Tibial artery (tissue), 4 donors: ENCODE measurements at places on chromosomes 2 and 18.

DNA sequence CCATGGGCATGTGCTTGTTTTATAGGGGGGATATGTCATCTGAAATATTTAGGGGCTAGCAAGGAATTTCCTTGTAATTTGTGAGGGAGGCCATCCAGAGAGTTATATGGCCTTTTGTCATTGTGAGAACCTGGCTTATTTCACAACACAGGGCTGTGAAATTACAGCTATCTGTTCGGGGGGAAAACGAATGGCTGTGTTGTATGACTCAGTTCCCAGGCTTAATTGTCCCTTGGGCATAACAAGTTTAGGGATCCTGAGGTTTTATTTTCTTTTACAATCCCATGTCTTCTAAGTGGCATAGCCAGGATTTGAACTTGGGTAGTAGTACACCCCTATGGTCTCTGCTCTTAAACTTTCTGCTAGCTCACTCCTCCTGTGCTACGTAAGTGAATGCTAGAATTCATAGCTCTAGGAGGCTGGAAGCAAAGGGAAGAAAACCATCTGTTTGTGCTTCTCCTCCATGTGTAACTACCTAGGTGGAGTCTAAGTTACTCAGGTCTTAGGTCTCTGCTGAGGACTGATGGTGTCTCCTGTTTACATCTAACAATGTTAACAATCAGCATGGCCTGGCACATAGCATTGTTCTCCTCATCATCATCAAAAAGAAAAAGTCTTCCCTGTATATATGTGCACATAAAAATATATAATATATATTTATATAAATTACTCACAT is 53.8 kb downstream of the SKA1 start:
- no peak overlapping the region for H3K4me3 ChIP-seq
- no peak overlapping the region for H3K27ac ChIP-seq
- no peak for DNase-seq
- H3K36me3 ChIP-seq, result no peaks in the 10 kb centered on the region
- no peaks in the 10 kb centered on the region for H3K4me1 ChIP-seq
- no peaks in the 10 kb centered on the region for H3K27me3 ChIP-seq

DNA sequence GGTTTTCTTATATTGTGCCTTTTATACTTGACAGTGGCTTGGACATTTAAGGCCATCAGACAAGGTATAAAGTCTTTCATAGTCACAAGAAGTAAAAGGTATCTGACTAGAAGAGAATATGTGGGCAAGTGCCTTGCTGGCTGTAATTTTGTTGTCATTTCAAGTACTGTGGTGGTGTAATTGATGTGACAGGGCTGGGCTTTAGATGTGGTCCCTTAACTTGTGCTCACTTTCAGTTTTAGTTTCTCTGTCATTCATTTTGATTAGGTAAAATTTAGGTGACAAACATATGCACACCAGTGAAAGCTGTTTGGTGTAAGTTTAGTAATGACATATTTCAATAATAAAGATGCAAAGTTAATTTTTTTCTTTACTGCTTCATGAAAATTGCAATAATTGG is 31.2 kb upstream of the TBR1 start:
- H3K27ac ChIP-seq, result no peak overlapping the region
- no peak for DNase-seq
- no peaks in the 10 kb centered on the region for H3K27me3 ChIP-seq

- no peaks in the 10 kb centered on the region for H3K36me3 ChIP-seq
- H3K4me3 ChIP-seq, result no peak overlapping the region
- H3K27me3 ChIP-seq, result peaks cover 13% of the 10 kb centered on the region
- H3K27ac ChIP-seq, result no peak overlapping the region
- no peaks in the 10 kb centered on the region for H3K4me1 ChIP-seq
Observed at GRCh38 chr2:238986491-238987351, 138.8 kb downstream of the TWIST2 start.

- H3K4me3 ChIP-seq, result no peak overlapping the region
- no peaks in the 10 kb centered on the region for H3K27me3 ChIP-seq
- no peaks in the 10 kb centered on the region for H3K36me3 ChIP-seq
- no peaks in the 10 kb centered on the region for H3K4me1 ChIP-seq
- H3K27ac ChIP-seq, result no peak overlapping the region
Observed at GRCh38 chr2:23488584-23488983, 103.6 kb downstream of the KLHL29 start.

- DNase-seq, result no peak
- no peaks in the 10 kb centered on the region for H3K27me3 ChIP-seq
- no peaks in the 10 kb centered on the region for H3K36me3 ChIP-seq
Observed at GRCh38 chr2:204407204-204408014, 137.9 kb upstream of the PARD3B start.

GRCh38 chr2:29000481-29000880 is 19.4 kb downstream of the TOGARAM2 start:
- no peak overlapping the region for H3K27ac ChIP-seq
- H3K4me3 ChIP-seq, result no peak overlapping the region
- no peaks in the 10 kb centered on the region for H3K4me1 ChIP-seq
- no peaks in the 10 kb centered on the region for H3K36me3 ChIP-seq
- no peaks in the 10 kb centered on the region for H3K27me3 ChIP-seq

DNA sequence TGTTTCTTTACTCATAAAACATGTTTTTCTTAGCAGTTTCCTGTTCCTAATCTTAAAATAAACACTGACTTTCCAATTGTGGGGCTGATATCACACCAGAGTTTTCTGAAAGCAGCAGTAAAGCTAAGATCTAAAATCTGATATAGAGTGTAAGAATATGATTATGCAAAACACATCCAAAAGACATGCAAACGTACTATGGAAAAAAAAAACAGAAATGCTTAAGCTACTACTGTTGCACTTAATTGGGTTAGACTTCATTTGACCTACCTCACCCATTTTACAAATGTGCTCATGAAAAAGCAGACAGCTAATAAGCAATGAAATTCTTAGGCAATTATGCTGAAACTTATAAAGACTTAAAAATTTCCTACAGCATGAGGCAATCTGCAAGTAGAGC is 10.5 kb downstream of the CYTIP start:
- H3K27ac ChIP-seq, result no peak overlapping the region
- H3K4me3 ChIP-seq, result no peak overlapping the region
- no peaks in the 10 kb centered on the region for H3K4me1 ChIP-seq

- H3K36me3 ChIP-seq, result no peaks in the 10 kb centered on the region
- DNase-seq, result no peak
- H3K4me3 ChIP-seq, result no peak overlapping the region
- H3K4me1 ChIP-seq, result peaks cover 44% of the 10 kb centered on the region
Observed at GRCh38 chr2:37827455-37827854, 97.6 kb upstream of the RMDN2 start.

DNA sequence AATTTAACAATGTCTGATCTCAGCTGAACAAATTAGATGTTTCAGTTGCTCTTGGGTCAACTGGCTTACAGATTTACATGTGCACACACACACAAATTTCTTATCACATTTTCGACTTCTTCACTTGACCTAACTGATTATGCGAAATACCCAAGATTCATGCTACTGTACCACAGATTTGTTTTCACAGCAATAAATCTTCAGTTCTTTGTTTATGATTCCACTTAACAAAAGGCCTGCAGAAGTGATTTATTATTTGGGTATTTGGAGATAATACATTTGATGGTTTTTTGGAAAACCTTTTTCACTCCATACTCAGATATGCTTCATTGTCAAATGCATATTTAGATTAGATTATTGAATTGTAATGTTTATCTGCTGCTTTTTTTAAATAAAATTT is 129.0 kb downstream of the GALNT1 start:
- H3K4me3 ChIP-seq, result no peak overlapping the region
- H3K27me3 ChIP-seq, result no peaks in the 10 kb centered on the region
- H3K36me3 ChIP-seq, result peaks cover 19% of the 10 kb centered on the region
- no peaks in the 10 kb centered on the region for H3K4me1 ChIP-seq

DNA sequence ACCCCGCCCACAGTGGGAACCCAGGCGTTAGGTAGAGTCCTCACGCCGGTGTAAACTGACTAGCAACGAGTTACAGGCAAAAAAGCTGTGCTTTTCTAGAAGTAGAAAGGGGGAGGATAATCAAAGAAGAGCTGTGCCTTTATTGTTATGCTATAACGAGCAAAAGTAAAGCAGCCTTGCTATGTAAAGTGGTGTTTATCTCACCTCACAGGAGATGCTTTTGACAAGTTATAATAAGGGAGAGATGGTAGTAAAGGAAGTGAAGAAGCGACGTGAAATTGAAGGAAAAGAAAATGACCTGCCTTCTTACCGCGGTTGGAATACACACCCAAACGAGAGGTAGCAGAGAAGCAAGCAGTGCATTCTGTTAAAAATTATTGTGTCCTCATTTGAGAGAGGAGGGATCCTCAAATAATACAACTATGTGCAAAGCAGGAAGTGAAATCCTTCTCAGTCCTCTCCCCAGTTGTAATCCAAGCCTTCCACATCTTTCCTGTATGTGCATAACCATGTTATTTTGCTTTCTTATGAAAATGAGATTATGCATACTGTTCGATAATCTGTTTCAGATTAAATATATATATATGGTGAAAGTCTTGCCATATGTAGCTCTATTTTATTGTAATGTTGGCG is 962 bp downstream of the TANK start:
- H3K27ac ChIP-seq, result peak overlapping the region; percentile 86
- H3K4me3 ChIP-seq, result peak overlapping the region; percentile 88
- peaks cover 56% of the 10 kb centered on the region for H3K4me1 ChIP-seq
